Activated CD4-positive, alpha-beta T cell treated with anti-CD3 and anti-CD28 coated beads for 48 hours (primary cell): ENCODE measurements at places on chromosomes 7 and 10.

DNA sequence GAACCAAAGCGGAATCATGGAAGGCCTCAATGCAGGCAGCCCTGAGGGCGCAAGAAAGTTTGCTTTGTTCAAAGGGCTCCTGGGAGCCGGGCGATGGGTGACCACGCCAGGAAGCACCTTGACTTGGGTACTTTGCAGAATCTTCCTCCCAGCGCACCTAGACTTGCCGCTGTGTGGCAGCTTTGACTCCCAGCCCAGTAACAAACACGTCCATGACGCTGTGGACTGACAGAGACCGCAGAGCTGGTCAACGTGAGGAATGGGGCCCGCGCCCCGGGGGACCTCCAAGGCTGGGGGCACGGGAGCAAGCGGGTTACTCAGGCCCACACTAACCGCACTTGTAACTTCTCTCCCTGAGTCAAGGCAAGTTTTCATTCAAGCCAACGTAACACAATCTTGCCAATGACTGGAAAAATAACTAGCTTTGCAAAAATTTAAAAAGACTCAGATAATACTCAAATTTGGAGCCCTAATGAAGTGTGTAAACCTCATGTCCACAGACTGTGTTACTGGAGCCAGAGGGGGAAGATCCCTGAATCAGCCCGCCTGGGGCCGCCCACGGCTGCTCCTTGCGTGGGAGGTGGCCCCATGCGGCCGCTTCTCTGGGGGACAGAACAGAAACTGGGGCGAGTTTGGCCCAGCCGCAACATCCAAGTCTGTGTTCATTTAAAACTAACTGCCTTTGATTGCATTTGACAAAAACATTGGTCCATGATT lies 130.8 kb downstream of the DNAJB6 start:
- no peak for DNase-seq

DNA sequence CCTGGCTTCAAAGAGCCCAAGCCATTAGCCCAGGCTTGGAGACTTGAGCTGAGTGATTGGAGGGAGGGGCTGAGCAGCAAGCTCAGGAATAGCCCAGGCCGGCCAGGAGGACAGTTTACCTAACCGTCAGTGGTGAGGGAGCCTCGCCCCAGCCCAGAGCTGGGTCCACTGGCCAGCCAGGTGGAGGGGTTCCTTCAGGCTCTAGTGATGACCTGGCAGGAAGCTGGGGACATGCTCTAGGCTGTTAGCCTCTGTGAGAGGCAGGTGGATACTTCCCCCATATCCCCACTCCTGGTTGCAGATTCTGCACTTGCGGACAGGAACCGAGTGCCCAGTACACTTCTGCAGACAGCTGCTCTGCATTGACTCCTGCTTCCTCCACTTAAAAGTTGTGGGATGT lies 61.2 kb upstream of the ANTXRL start:
- DNase-seq: no peak

- DNase-seq: no peak
Observed at GRCh38 chr7:17523813-17524739, 225.6 kb downstream of the AHR start.

GRCh38 chr7:112484671-112485167 lies 3.9 kb downstream of the LSMEM1 start:
- no peak for DNase-seq

DNA sequence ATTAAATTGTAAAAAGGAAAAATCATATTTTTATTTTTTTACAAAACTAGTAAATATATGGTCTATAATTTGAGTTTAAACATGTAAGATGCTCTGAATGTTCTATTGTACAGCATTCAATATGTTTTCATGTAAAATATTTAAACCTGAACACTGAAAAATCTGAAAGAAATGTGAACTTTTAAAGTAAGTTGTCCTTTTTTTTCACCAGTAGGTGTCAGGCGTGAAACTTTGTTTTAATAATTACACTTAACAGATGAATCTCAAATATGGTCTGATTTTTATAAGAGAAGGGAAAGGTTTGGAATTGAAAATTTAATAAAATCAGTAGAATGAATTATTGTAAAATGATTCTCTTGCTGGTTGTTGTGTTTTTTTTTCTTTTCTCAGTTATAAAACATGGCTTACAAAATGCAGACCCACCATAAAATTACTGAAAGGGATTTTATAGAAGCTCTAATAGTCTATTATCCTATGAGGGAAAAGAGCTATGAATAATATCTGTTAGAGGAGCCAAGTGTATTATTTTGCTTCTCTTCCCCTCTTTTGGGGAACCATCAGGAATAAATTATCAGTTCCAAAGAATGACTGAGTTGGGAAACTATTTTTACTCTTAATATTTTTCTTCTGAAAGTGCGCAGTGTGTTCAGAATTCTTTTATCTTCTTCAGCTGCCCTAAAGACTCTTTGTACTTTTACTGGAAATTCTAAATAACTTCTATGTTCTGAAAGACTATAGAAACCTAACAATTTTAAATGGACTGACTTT lies 217.7 kb upstream of the FZD1 start:
- DNase-seq: no peak

DNA sequence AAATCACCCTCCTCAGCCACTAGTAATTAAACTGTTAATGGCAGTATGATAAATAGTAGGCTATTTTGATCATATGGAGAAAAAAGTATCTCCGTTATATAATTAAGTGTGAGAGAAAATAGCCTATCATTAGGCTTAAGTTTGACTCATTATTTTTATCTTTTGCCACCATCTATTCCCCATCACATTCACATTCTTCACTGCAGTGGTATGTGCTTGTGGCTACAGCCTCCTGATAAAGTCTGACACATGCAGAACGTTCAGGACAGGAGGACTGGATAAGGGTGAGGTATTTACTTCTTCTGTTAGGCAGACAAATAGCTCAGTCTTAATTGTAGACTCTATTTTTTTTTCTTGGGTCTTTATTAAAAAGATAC lies 5.8 kb downstream of the NEBL start:
- DNase-seq: no peak

DNA sequence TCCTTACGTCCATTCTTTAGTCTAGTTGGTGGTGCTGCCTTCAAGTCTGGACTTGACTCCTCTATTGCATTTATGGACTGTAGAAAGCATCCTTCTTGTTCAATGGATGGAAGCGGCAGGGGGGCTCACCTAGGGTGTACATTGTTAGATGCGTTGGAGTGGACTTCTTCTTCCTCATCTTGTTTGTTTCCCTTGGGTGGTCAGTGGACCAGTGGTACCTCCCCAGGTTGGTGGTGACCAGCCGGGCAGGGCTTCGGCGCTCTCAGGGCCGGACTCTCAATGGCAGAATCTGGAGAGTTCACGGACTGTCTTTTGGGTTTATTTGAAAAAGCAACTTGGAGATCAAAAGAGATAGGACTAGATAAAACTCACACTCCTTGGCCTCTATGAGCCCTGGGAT lies 6.2 kb upstream of the BTBD16 start:
- DNase-seq: no peak

- no peak for DNase-seq
Observed at GRCh38 chr7:17415955-17416354, 117.5 kb downstream of the AHR start.

DNA sequence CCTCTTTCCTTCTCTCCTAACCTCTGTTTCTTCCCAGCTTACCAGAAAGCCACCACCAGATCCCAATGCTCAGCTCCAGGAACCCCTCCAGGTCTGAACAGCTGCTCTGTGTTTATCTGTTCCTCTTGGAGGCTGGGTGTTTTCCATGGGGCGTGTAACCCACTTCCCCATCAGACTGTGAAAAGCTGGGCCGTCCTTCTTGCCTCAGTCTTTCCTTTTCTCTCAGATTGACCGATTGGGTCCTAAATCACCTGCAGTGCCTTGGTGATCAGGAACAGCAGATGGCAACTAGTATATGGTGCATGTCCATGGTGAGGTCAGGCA lies 4.8 kb downstream of the SH3PXD2A start:
- DNase-seq: no peak
